Naive thymus-derived CD4-positive, alpha-beta T cell (primary cell): ENCODE measurements at places on chromosomes 3 and 15. TPM values are rescaled to one million over a fixed set of nuclear protein-coding genes. Genes with fewer than 3 reads are reported as not detected.

DNA sequence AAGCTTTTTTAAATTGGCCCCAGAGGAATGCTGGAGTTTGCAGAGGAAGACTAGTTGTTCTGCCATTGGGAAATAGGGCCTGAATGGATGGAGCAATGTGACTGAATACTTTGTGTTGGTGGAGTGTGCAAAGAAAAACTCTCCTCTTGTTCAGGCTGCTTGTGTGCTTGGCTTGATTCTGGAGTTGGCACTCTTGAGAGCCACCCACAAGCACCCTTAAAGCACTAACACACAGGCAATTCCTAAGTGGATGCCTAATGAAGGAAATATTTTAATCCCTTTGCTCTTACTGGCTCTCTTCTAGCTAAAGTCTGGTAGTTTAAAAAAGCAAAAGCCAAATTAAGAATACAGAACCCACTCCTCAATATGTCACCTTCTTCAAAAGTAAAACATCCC lies 304.4 kb upstream of the C2CD4B start:
- no peak overlapping the region for H3K4me3 ChIP-seq
- H3K27ac ChIP-seq: no peak overlapping the region
- DNase-seq: no peak
- H3K4me1 ChIP-seq: no peaks in the 10 kb centered on the region
- H3K36me3 ChIP-seq: no peaks in the 10 kb centered on the region

GRCh38 chr15:29854413-29854812 lies 32.1 kb upstream of the TJP1 start:
- H3K27ac ChIP-seq: no peak overlapping the region
- H3K4me1 ChIP-seq: no peaks in the 10 kb centered on the region
- H3K27me3 ChIP-seq: no peaks in the 10 kb centered on the region
- no peak overlapping the region for H3K4me3 ChIP-seq

GRCh38 chr3:179452176-179452564 lies 900 bp upstream of the GNB4 start:
- no peak overlapping the region for H3K27ac ChIP-seq
- H3K36me3 ChIP-seq: no peaks in the 10 kb centered on the region
- H3K4me3 ChIP-seq: no peak overlapping the region
- DNase-seq: no peak
- peaks cover 4% of the 10 kb centered on the region for H3K27me3 ChIP-seq

DNA sequence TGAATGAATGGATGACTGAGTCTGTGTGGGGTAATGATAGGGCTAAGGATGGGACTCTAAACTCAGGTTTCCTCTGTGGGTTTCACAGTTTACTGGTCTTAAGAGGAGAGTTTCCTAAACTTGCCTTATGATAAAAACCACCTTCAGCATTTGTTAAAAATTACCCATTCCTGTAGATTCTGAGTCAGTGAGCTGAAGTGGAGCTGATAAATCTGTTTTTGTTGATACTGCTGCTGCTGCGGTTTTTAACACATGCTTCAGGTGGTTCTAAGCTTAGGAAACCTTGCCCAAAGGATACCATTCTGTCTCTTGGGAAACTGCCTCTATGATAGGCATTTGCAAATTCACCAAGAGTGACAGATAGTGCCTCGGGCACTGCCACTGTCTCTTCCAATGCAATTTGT lies 52.6 kb downstream of the MECOM start:
- H3K4me3 ChIP-seq: no peak overlapping the region
- no peaks in the 10 kb centered on the region for H3K36me3 ChIP-seq
- DNase-seq: no peak
- no peaks in the 10 kb centered on the region for H3K27me3 ChIP-seq
- no peak overlapping the region for H3K27ac ChIP-seq
- no peaks in the 10 kb centered on the region for H3K4me1 ChIP-seq

CPNE4 gene
- not detected for total RNA-seq

- no peaks in the 10 kb centered on the region for H3K36me3 ChIP-seq
- no peaks in the 10 kb centered on the region for H3K4me1 ChIP-seq
- H3K27ac ChIP-seq: no peak overlapping the region
- H3K4me3 ChIP-seq: no peak overlapping the region
- H3K27me3 ChIP-seq: no peaks in the 10 kb centered on the region
Observed at GRCh38 chr3:60582288-60582687, 669.0 kb downstream of the FHIT start.

GRCh38 chr3:29478611-29479010 lies 197.7 kb downstream of the RBMS3 start:
- H3K4me1 ChIP-seq: no peaks in the 10 kb centered on the region
- no peak overlapping the region for H3K27ac ChIP-seq
- H3K36me3 ChIP-seq: no peaks in the 10 kb centered on the region
- H3K4me3 ChIP-seq: no peak overlapping the region
- no peak for DNase-seq

CYP1A2 gene
- not detected in 2 replicates for total RNA-seq
